ENCODE measurements at places on chromosomes 2 and 18. TPM values are rescaled to one million over a fixed set of nuclear protein-coding genes. Genes with fewer than 3 reads are reported as not detected.
A peak's percentile ranks its signal among the peaks of the same experiment; 100 is the strongest.

GRCh38 chr2:68217729-68218128 is 34.6 kb downstream of the PPP3R1 start:
- DNase-seq = no peak

DNA sequence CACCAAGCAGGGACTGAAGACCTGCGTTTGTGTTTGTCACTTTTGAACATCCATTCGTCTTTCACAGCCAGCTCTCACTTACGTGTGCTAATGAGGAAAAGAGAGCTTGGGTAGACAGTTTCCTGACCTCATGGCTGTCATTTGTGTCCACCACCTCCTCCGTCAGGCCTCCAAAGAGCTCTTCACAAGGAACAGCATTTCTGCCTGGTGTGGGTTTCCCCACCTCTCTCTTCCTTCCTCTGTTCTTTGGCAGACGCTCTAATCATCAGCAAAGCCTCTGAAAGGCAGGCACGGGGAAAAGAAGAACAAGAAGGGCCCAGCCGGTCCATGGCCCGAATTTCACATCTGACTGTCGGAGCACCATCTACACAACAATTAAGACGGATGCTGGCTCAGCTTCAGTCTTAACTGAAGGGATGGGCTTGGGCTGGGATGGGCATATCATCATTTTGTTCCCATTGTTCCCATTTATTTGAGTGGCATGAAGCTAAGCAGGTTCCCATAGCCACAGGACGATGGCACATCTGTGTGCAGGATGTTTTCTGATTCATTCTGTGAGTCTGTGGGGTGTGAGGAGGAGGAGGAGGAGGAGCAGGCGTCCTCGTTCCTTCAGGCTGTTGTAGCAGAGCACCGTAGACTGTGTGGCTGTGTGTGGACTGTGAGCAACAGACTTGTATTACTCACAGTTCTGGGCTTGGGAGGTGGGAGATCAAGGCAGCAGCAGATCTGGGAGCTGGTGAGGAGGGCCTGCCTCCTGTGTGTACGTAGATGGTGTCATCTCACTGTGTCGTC is 66.4 kb downstream of the TSHZ1 start:
- DNase-seq = peak; percentile 77

AQP12B gene
- not detected for polyA plus RNA-seq

REG1B gene
- polyA plus RNA-seq = not detected

DNA sequence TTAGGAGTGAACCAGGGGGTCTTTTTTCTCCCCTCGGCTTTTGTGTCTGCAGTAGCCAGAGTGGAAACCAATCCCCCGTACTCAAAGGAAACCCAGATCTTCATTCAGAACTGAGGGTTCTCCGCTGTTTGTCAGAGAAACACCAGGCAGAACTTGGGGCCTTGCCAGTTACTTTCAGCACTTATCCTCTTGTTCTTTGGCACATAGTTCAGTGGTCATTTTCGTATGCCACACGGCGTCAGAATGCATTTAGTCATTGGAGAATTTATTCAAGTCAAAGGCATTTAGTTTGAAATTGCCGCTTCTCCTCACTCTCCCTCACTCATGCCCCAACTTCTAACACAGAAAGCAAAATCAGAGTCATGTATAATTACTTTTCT is 102.9 kb downstream of the CABLES1 start:
- peak; percentile 95 for DNase-seq

Measured in GM23248 (cell line).